Stimulated activated CD4-positive, alpha-beta T cell treated with anti-CD3 and anti-CD28 coated beads, Interleukin-4, amount 100 ng/mL, for 24 hours (primary cell): ENCODE measurements at places on chromosomes 6 and 20.
A peak's percentile ranks its signal among the peaks of the same experiment; 100 is the strongest.

DNA sequence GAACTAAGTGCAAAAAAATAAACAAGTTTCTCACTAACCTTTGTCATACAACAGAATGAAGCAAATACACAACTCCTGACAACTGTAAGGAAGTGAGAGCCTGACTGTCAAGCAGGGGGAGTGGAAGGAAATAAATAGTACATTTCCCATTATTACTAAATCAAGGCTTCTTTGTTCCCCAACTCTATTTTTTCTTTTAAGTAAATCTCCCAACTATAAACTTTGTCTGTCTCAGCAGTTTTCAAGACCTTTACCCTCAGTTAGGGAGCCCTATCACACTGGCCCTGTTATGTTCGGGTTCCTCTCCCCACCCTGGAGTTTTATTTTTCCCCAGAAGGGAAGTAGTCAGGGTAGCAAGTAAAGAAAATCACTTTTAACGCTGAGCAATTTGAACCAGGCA is 24.1 kb upstream of the IPCEF1 start:
- DNase-seq, result no peak

DNA sequence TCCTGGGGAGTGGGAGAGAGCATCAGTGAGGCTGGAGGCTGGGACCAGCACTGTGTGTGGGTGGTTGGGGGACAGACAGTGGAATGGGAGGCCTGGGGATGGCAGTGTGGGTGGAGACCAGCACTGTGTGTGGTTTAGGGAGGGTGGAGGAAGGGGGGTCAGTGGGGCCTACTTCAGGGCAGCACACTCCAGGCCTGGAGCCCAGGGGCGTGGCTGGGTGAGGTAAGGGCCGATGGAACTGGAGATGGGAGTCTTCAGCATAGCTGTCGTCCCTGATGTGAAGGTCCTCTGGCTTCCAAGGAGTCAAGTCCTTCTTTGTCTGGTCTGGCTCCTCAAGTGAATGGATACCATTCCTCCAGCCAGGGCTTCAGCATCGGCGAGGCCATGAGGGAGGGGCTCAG is 18.6 kb downstream of the KCNK17 start:
- DNase-seq, result no peak

- no peak for DNase-seq
Measured at GRCh38 chr6:108693430-108694154, 132.9 kb downstream of the FOXO3 start.

- no peak for DNase-seq
Measured at GRCh38 chr6:105384004-105384403, 18.9 kb downstream of the PREP start.

DNA sequence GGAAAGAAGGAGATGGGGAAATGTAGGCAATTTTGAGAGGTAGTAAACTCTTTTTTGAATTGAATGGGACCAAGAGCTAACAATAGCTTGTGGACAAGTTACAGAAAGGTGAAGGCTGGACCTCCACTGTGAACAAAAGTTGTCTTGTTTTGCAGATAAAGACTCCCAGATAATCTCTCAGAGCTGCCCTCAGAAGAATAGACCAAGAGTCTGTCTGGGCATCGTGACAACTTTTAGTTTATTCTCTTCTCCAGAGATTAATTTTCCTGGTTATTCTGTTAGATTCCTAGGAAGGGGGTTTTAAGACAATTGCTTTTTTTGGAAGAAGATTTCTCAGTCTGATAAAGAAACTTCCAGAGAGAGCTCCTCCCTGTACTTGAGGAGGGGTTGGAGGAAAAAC is 161.9 kb downstream of the COL19A1 start:
- no peak for DNase-seq

GRCh38 chr6:12288211-12288618 is 1.9 kb upstream of the EDN1 start:
- DNase-seq, result no peak

GRCh38 chr20:49661560-49662329 is 51.9 kb downstream of the B4GALT5 start:
- DNase-seq, result no peak

- DNase-seq, result no peak
Measured at GRCh38 chr6:41184761-41185160, 16.2 kb downstream of the TREML2 start.

GRCh38 chr6:105330913-105331312 is 72.0 kb downstream of the PREP start:
- DNase-seq, result no peak

GRCh38 chr20:62238569-62239277 is 402 bp downstream of the OSBPL2 start:
- DNase-seq, result no peak

GRCh38 chr6:137869549-137870307 is 2.7 kb downstream of the TNFAIP3 start:
- no peak for DNase-seq

DNA sequence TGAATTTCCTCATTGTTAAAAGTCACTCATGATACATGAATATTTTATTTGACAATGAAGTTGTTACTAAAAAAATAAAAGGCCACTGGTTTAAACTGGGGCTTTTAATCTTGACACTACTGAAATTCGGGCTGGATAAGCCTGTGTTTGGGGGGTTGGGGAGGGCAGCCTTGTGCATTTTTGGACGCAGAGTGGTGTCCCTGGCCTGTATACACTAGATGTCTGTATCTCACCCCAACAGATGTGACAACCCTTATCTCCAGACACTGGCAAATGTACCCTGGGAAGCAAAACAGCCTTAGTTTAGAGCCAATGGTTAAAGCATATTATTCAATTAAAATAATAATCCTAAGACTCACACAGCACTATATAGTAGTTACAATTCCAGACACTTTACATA is 24.8 kb downstream of the MAN1A1 start:
- DNase-seq, result no peak

DNA sequence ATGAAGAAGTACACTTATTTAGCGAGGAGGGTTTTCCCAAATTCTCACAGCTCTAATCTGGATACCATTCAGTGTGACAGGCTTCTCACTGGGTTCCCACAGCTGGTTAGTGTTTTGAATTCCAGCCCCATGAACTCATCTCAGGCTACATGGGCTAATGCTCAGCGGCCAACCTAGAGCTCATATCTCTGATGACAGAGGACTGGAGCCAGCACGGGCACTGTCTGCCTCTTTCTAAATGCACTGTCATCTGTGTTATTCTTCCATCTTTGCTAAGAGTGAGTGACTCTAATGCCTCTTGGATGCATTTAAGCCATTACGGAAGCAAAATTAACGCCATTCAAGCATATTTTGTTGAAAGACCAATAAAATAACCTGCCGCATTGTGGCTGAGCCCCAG is 308.9 kb upstream of the JAG1 start:
- no peak for DNase-seq

DNA sequence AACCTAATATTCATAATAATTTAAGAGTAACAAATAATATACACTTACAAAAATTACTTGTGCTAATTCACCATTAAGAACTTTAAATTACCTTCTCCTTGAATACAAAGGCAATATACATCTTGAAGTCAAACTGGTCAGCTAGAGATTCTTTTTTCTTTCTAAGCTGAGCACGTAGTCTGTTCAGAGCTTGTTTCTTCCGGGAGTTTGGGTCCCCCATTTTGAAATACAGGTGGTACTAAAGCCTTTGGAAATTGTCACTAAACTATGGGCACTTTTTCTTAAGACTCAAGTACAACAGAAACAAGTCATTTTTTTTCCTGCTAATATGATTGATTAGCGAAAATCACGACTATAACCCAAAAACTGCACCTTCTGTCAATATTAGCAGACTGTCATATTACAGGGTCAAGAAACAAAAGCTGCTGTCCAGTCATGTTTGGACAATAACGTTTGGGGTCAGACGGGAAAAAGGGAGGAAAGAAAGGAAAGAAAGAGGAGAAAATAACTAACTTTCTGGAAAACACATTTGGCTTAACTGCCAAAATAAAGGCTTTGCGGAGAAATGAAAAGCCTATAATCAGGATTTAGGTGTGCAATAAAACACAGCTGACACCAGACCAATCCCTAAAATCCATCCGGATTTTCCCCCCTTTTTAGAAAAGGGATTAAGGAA is 367 bp downstream of the C6orf62 start:
- no peak for DNase-seq

- no peak for DNase-seq
Measured at GRCh38 chr6:84050408-84050807, 16.8 kb downstream of the MRAP2 start.

DNA sequence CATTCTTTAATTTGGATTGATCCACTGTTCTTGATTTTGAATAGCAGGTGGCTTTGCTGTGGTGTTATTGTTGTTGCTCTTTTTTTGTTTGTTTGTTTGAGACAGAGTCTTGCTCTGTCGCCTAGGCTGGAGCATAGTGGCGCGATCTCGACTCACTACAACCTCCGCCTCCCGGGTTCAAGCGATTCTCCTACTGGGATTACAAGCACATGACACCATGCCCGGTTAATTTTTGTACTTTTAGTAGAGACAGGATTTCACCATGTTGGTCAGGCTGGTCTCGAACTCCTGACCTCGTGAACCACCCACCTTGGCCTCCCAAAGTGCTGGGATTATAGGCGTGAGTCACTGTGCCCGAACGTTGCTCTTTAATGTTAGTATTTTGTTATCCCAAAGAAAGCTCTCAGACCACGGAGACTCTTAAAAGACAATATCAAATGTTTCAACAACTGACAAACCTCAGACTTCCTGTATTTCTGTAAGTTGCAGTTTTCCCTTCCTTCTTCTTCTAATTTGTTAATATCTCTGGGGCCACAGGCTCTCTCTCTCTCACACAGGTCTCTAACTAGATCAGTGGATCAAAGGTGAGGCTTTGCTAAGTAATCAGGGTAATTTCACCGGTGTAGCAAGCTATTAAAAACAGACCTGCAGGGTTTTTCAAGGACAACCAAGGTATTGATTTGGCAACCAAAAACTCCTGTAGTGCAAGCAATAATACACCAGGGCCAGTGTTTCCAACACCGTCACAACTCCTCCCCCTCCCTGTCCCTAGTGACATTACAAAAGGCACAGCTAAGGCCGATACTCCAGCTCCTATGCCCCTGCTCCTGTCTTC is 48.8 kb upstream of the ZNF217 start:
- peak; percentile 42 for DNase-seq

DNA sequence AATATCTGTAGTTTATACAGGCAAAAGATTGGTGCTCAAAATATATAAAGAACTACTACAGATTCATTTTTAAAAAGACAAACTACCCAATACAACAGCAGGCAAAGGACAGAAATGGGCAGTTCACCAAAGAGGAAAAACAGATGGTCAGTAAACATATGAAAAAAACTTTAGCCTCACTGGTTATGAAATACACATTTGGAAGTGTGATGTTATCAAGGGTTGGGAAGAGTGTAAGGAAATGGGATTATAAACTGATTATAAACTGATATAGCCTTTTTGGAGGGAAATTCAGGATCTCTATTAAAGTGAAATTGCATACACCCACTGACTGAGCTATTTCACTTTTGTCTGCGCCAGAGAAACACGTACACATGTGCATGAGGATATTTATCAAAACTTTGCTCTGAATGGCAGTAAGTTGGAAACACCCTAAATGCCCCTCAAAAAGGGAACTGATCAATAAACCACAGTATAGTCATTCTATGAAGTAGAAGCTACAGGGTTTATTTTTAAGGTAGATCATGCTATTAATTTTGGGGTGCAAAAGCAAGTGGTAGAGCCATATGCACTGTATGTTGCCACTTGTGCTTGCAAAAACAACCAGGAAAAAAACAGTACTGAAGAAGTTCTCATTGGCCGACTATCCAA is 32.2 kb upstream of the ARFGEF2 start:
- no peak for DNase-seq
